ENCODE measurements at places on chromosomes 11 and 22.

DNA sequence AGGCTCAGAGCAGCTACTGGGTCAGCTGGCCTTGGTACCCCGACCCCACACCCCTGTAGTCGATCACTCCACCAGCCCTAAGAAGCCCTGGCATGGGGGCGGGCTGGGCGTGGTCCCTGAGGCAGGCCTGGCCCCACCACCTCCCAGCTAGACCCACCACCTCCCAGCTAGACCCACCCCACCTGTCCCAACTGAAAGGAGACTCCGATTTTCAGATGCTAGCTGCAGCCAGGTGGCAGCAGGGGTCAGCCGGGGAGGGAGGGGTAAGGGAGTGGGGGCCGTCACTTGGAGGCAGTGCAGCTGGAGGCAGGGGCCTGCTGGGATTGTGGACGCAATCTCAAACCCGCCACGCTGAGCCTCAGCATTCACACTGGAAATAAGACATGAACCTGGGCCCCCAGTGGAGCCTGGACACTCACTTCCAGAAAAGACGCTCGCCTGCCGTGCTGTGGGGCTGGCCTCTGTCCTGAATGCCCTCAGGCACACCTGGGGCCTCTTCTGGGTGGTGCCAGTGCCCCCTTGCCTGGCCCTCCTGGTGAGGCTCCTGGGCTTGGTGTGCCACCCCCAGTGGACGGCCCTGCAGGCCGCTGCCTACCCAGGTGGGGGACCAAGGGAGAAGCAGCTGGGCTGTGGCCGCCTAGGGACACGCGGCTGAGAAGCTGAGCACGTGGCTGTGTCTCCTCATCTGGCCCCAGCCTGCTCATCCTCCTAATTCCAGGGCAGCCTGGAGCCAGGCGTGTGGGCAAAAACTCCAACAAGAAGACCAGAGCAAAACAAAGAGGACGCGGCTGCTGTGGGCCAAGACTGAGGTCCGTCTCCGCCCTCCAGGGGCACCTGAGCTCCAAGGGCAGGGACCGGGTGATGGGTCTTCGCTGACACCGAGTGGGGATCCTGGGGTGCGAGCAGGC is 26.7 kb downstream of the OSBPL5 start:
- no peak for DNase-seq

DNA sequence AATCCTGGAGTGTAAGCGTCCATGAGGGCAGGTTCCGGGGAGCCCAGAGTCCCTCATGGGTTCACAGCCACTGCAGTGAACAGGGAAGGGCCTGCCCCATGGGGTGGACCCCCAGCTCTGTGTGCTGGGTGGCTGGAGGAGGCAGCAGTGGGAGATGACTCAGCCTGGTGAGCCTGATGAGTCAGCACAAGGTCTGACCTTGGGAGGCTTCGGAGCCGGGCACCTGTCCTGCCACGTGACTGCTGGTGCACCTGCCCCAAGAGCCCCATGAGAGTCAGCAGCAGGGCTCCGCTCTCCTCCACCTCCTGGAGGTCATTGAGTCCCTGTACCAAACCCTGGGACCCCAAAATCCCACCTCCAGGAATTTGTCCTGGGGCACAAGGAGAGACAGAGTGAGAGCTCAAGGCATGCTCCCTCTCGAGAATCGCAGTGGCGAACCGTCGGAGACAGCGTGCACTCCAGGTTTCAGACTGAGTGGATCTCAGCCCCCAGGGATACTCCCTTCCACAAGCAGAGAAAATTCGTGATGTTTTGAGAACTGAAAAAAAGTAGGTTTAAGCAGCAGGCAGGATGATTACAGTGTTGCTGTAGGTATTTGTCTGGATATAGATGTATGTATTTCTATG is 1221.7 kb downstream of the BRD1 start:
- DNase-seq, result no peak

GRCh38 chr11:112315057-112315720 is 54.5 kb upstream of the PLET1 start:
- no peak for DNase-seq

- no peak for DNase-seq
Measured at GRCh38 chr11:48011798-48012391, 31.5 kb downstream of the PTPRJ start.

GRCh38 chr11:10439351-10439750 is 15.7 kb upstream of the AMPD3 start:
- no peak for DNase-seq

DNA sequence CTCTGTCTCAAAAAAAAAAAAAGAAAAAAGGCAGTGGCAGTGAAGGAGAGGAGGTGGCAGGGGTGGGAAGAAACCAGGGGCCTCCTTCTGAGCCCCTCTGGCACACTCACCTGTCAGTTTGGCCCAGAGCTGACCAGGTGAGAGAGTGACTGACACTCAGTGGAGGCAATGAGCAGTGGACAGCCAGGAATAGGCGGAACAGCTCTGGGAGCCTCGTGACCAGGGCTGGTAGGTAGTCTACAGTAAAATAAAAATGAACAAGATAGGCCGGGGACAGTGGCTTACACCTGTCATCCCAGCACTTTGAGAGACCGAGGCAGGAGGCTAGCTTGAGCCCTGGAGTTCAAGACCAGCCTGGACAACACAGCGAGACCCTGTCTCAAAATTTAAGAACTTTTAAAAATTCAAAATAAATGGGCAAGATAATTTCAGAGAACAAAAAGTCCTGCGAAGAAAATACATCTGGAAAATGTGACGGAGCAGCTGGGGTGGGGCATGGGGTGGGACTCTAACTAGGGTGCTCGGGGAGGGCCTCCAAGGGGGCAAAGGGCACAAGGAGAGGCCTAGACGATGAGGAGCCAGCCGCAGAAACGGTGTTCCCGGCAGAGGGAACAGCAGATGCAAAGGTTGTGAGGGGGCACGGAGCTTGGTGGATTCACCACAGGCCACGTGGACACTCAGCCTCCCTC is 3.8 kb upstream of the PDXP start:
- no peak for DNase-seq

- DNase-seq, result no peak
Measured at GRCh38 chr22:32950366-32950765, 107.8 kb downstream of the SYN3 start.

DNA sequence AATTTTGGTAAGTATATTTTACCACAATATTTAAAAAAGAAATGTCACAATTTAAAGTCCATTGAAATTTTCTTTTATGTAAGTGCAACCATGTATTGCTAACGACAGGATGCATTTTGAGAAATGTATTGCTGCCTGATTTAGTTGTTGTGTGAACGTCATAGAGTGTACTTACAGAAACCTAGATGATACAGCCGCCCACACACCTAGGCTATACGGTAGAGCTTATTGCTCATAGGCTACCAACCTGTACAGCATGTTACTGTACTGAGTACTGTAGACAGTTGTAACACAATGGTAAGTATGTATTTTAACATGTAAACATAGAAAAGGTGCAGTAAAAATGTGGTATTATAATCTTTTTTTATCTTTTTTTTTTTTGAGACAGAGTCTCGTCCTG is 48.1 kb downstream of the CBL start:
- DNase-seq, result no peak

- no peak for DNase-seq
Measured at GRCh38 chr11:4105916-4106315, 11.3 kb downstream of the RRM1 start.

DNA sequence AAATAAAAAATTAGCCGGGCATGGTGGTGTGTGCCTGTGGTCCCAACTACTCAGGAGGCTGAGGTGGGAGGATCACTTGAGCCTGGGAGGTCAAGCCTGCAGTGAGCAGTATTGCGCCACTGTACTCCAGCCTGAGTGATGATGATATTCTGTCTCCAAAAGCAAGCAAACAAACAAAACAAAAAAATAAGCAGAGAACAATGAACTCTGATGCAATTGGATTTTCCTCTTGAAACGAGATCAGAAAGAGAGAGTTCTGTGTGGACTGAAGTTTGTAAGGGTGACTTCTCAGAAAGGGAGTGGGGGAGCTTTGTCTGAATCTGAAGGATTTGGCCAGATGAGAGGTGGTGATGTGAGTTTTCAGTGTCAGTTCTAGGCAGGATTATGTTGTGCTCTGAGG is 6.0 kb upstream of the TMEM123 start:
- no peak for DNase-seq

DNA sequence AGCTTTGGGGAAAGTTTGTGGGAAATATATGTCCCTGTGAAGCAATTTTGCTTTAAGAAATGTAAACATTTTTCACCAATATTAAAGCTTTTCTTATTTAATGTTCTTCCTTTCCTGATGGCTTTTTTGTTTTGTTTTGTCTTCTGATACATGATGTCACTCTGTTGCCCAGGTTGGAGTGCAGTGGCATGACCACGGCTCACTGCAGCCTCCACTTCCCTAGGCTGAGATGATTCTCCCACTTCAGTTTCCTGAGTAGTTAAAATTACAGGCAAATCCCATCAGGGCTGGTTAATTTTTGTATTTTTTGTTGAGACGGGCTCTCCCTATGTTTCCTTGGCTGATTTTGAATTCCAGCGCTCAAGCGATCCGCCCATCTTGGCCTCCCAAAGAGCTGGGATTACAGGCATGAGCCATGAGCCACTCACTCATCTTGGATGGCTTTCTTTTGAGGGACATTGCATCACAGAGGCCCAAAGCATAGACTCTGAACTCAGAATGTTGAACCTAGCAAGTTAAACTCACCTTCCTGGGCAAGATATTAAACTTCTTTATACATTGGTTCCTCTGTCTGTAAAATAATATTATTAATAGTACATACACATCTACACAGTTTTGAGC is 651 bp upstream of the CARD16 start:
- no peak for DNase-seq

Measured in progenitor cell of endocrine pancreas (in vitro differentiated cells).